ENCODE measurements at places on chromosomes 1 and 21.

- DNase-seq = no peak
Measured at GRCh38 chr1:32869923-32870614, 643 bp downstream of the FNDC5 start.

DNA sequence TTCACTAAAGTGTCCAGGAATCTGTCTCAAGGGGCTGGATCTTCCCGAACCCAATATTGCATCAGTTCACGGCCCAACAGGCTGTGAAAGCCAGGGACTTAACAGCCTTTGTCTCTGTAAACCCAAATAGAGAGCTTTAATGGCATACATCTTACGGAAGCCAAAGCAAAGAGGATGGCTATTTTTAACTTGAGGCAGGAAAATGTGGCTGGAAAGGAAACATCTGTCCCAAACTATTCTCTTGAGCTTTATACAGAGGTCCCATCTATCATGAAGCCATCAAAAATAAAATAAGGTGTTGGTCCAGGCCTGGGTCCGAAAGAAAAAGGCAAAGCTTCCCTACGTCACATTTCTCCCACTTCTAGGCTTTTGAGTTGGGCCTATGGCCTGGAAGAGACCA, 7.7 kb upstream of the CD34 start:
- no peak for DNase-seq

GRCh38 chr1:215878128-215878527, 311.0 kb downstream of the KCTD3 start:
- no peak for DNase-seq

- no peak for DNase-seq
Measured at GRCh38 chr1:44259090-44259489, 45.8 kb downstream of the DMAP1 start.

- DNase-seq = no peak
Measured at GRCh38 chr1:189656628-189657530, 820.8 kb downstream of the BRINP3 start.

DNA sequence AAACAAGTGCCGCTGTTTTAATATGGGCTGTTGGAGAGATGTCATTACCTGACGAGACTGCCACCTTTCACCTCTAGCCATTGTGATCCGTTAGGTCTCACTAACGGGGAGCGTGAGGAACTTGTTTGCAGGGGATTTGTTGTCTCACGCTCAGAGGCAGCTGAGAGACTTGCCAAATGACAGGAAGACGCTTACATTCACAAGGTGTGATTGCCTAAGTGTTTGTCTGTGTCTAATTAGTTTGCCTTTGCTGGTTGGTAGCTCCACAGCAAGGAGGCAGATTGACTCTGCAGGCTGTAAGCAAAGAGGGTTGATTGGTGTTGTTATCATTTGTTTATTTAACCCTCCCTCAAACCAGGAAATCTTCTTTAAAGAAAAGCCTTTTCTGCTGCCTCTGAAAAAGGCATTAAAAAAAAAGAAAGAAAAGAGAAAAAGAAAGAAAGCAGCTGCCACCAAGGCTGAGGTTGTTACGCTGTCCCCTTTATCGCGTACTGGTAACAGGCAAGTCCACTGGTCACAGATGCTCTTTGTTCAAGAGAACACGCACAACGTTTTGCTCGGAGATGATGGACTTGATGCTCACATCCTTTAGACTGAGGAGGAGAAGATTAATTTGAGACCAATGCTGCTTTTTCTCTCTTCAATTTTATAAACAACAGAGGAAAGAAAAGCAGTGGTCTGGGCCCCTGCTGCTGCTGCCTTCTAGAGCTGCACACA, 203.9 kb downstream of the ZNF326 start:
- no peak for DNase-seq

GRCh38 chr1:153795330-153795837, 20.2 kb downstream of the SLC27A3 start:
- no peak for DNase-seq

All from mammary epithelial cell (primary cell).